ENCODE measurements at places on chromosomes 4 and X.

DNA sequence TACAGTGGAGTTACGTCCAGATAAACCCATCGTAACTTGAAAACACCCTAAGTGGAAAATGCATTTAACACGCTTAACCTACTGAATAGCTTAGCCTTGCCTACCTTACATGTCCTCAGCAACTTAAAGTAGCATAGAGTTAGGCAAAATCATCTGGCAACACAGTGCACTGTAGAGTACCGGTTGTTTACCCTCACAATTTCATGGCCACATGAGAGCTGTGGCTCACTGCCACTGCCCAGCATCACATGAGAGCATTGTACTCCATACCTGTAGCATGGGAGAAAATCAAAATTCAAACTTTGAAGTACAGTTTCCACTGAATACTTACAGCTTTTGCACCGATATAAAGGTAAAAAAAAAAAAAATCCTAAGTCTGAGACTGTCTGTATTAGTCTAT lies 40.6 kb downstream of the GUCY1A1 start:
- no peak for DNase-seq

- DNase-seq = no peak
These were observed 8.2 kb downstream of the SLC38A5 start for GRCh38 chrX:48461830-48462229.

DNA sequence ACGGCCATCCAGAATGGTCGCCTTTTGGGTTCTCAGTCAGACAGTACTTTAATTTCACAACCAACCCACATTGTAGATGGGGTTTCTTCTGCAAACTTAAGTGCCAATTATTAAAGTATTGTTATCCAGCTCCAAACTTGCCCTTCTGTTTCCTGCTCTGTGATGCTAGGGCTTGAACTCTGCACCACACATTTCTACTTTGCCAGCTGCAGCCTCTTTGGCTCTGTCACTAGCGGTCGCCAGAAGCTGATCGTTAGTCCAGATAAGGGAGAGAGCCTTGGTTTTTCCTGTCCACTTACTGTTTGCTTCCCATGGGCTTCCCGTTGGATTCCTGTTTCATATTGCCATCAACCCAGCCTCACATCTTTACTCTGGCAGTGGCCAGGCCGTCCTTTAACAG lies 196.6 kb downstream of the ASB9 start:
- no peak for DNase-seq

DNA sequence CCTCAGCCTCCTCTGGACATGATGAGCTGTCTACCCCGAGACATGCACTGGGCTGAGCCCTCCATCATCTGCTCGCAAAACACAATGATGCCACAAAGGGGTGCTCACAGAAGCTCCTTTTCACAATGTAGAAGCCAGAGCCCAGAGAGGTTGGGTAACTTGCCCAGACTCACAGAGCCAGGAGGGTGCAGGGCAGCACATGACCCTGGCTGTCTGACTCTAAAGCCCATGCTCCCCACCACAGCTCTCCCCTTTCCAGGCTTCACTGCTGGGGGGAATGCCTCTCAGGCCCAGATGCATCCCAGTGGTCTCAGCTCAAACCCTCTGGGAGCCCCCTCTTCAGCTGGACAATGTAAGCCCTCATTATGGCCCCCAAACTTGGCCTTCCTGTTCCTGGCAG lies 98.4 kb upstream of the AFAP1 start:
- DNase-seq = no peak

GRCh38 chrX:119738742-119739141 lies 19.6 kb upstream of the SOWAHD start:
- DNase-seq = no peak

Measured in stimulated activated CD8-positive, alpha-beta memory T cell treated with anti-CD3 and anti-CD28 coated beads, Interleukin-15, amount 100 ng/mL, for 24 hours (primary cell).